ENCODE measurements at places on chromosomes 5 and 9. TPM values are rescaled to one million over a fixed set of nuclear protein-coding genes. Genes with fewer than 3 reads are reported as not detected.

NEURL1B gene
- 2.9 TPM for total RNA-seq

ASS1 gene
- 88.3 TPM for total RNA-seq

- no peak for DNase-seq
These were observed 895.9 kb upstream of the CDH10 start for GRCh38 chr5:25540628-25541027.

GFI1B gene
- total RNA-seq: 0.32 TPM

FGD3 gene
- total RNA-seq: under 0.01 TPM

DNA sequence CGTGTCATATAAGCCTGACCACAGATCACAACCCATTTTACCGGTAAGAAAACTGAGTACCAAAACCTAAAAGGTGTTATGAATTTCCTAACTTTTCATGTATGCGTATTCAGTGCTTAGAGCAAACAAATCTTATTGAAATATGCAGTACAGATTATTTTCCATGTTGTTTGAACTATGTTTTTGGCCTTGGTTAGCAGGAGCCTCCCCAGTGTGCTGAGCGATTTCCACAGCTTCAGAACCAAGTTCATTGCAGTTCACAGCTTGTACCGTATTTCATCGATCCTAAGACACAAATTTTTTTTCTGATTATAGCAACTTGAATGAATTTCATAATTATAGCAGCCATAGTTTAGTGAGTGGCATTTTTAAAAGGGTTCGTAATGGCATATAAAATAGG is 13.7 kb downstream of the ADAMTSL1 start:
- DNase-seq: no peak

- DNase-seq: no peak
These were observed 271.5 kb downstream of the FSTL4 start for GRCh38 chr5:133340822-133341221.

GRCh38 chr9:8419596-8420275 is 620.2 kb upstream of the DMAC1 start:
- peak; percentile 1 for DNase-seq

DNA sequence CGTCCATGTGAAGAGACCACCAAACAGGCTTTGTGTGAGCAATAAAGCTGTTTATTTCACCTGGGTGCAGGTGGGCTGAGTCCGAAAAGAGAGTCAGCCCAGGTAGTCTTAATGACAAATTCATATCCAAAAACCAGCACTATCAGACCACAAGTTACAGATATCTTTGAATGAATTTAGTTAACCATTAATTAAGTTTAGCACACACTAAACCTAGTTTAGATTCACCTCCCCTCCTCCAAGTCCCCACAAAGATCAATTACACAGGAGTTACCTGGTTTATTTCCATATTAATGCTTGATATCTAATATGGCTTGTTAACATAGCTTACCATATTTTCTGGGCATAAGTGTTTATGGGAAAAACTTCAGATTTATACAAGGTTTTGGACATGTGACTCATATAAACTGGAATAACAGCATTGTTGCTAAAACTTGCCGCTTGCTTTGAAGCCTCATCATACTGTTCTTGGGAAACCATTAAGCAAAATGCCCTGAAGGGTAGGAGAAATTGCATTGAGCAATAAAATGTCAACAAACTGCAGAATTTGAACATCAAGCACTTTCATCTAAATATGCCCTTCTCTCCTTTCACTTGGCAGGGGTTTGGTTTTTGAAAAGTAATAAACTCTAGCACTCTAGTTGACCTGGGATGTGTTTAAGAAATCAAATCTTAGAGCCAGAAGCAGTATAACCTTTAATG is 166.9 kb downstream of the SNCAIP start:
- DNase-seq: peak; percentile 84

DNA sequence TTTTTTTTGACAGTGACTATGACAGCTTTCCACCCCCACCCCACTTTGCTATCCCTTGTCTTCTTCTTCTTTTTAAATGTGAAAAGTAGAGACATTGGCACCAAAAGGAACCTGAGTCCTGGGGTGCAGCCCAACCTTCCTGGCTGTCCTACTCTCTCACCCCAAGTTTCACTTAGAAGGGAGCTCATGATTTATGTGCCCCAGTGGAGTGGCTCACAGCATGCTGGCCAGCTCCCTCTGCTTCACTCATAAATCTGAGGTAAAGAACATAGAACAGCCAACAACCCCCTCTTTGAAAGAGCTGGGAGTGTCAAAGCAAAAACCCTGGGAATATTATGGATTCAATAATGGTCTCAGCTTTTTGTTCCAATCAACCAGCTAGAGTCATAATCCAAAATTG is 196.3 kb upstream of the DAPK1 start:
- DNase-seq: no peak

PPP2CA gene
- 41.9 TPM for total RNA-seq

GRCh38 chr5:16619136-16619535 is 2.3 kb upstream of the RETREG1 start:
- no peak for DNase-seq

- no peak for DNase-seq
These were observed 54.7 kb downstream of the MACROH2A1 start for GRCh38 chr5:135344349-135344748.

PCDHGB1 gene
- total RNA-seq: 2.2 TPM

NR6A1 gene
- total RNA-seq: under 0.01 TPM

DNA sequence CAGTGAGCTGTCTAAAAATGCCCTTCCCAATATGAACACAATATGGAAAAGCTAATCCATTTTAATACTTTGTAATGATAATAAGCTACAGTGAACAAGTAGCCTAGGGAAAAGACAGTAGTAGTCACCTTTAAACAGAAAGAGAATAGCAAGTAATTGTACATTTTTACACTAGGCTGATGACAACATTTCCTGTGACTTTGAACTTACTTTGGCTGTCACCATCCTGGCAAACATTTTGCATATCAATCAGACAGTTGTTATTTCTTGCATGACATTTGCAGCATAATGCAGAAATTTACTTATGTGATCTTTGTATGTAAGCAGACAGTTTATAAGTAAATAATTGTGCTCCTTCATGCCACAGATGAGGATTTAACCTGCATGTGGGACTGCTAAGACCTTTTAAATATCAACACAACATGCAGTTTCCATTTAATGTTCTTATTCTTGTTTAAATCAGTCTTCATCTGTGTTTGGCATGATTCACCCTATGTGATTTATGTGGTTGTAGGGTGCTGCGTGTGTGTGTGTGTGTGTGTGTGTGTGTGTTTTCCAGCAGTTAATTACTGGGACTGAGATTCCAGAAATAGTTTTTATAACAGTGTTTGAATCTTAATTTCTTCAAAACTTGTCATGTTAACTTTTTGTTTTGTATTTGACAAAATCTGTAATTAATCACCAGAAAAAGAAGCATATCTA is 997.1 kb upstream of the ARRDC3 start:
- peak; percentile 19 for DNase-seq

DNA sequence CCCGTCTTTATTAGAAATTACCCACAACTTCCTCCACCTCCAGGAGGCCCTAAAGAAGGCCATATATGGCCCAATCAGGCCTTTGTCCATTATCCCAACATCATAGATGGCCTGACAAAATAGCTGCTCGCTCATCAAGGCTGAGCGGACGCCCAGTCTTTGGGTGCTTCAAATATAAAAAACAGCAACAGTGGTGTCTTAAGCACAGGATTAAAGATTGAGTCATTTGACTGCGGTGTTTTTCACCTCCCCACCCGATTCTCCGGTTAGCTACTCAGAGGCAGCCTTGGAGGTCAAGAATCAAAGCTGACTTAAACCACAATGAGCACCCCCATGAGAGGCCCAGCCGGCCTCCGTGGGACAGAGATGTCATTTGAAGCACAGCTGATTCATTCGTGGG is 18.8 kb downstream of the S1PR3 start:
- DNase-seq: no peak

CREBRF gene
- 15.5 TPM for total RNA-seq

DNA sequence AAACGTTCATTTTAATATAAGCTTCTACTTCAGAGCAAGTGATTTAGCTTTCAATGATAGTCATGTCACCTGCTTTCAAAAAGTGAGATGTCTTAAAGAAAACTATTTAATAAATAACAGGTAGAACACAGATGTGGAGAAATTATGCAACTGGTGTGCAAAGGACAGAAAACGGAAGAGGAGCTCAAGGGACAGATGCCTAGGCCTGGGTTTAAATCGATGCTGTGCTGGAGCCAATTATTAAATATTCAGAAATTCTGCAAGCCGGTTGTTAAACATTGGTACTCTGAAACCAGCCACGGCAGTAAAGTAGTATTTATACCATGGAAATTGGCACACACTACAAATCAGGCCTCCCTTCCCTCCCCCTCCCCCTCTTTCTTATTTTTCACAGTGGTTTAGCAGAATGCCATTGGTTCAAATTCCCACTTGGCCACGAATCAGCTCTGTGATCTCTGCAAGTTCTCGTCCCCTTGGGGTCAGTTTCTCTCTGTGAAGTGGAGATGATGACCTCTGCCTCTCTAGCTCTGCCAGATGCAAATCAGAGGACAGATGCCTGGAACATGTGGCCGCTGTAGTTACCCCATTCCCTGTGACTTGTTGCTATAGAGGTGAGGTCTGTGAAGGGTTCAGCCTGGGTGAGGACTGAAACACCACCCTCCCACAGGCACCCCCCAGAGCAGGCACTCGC is 6.2 kb upstream of the RNF130 start:
- DNase-seq: no peak

DNA sequence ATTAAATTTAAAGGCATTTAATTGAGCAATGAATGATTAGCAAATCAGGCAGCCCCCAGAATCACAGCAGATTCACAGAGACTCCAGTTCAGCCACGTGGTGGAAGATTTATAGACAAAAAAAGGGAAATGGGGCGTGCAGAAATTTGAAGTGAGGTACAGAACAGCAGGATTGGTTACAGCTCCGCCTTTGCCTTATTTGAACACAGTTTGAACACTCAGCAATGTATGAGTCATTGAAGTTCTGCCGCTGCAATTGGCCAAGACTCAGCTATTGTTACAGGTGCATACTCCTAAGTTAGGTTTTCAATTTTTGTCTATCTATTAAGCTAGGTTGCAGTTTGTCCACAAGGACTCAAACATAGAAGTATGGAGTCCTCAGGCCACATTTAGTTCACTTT is 157.7 kb upstream of the SLC12A2 start:
- DNase-seq: no peak

NRG2 gene
- total RNA-seq: under 0.01 TPM

GRCh38 chr9:125633116-125633745 is 73.8 kb downstream of the MAPKAP1 start:
- peak; percentile 17 for DNase-seq

- no peak for DNase-seq
These were observed 89.0 kb upstream of the NIPBL start for GRCh38 chr5:36787365-36788093.

DNA sequence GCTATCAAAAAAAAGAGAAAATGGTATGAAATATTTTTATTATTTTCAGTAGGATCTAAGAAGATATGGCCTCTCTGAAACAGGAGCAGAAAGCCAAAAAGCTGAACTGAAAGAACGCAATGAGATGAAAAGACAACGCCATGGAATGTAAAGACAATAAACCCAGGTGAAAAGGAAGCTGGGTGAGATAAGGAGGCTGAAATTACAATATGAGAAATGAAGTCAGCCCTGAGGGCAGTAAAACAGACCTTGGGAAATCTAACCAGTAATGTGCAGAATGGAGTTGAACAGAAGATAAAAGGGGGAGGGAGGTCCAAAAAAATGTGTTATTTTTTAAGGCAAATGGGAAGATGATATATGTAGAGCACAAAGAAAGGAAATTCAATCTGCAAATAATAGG is 265.3 kb downstream of the ENC1 start:
- DNase-seq: no peak

DNA sequence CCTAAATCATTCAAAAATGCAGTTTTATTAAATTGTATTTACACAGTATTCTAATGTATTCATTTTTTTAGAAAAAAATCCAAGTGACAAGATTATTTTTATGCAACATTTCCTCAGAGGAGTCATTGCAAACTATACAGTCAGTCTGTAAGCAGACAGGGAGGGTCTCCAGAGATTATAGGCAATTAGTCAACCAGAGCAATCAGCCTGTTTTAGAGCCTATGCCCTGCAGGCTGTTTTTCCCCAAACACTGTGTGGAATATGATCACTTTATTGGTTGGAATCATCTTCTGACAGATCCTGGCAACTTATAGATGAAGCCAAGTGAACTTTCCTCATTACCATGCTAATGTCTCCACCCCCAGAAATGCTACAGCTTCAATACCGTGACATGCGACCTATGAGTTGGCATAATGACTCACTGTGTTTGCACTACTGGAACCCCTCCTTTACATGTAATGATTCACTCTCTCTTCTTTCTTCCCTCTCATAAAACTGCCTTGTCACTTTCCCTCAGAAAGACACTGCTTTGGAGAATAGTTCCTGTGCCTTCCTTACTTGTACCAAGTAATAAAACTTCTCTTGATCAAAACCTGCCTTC is 577.7 kb upstream of the FTMT start:
- DNase-seq: peak; percentile 29

GRCh38 chr9:110027671-110028081 is 180.3 kb downstream of the C9orf152 start:
- peak; percentile 86 for DNase-seq

Data from fibroblast of villous mesenchyme (primary cell).